MV-4-11 (cell line): ENCODE measurements at places on chromosomes 4 and X.
A peak's percentile ranks its signal among the peaks of the same experiment; 100 is the strongest.

- peak; percentile 92 for DNase-seq
Measured at GRCh38 chr4:74624351-74625151, 169.8 kb downstream of the BTC start.

GRCh38 chr4:183178201-183178600 is 79.1 kb downstream of the WWC2 start:
- DNase-seq = no peak

GRCh38 chrX:154714925-154715324 is 36.0 kb downstream of the GAB3 start:
- peak; percentile 35 for DNase-seq

- no peak for DNase-seq
Measured at GRCh38 chrX:15167826-15168225, 102.1 kb downstream of the ASB9 start.

GRCh38 chrX:119942831-119943184 is 743 bp downstream of the NKAP start:
- no peak for DNase-seq

- DNase-seq = no peak
Measured at GRCh38 chr4:52957835-52958631, 95.9 kb downstream of the RASL11B start.

- DNase-seq = no peak
Measured at GRCh38 chr4:124132161-124132560, 580.4 kb downstream of the ANKRD50 start.

DNA sequence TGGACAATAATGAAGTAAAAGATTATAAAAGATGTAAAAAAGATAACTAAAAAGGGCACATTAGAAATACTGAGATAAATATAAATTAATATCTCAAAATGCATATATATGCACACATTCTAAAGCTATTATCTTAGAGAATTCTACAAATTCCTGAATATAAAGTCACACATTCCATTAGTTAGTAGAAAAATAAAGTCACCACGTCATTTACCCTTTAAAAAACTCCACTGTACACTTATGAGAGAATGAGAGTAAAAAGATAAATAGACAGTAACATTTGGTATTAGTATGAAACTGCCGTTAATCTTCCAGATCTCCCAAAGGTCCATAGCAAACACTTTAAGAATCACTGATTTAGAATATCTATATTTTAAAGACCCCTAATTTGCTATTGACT is 67.2 kb upstream of the IL15 start:
- DNase-seq = no peak

DNA sequence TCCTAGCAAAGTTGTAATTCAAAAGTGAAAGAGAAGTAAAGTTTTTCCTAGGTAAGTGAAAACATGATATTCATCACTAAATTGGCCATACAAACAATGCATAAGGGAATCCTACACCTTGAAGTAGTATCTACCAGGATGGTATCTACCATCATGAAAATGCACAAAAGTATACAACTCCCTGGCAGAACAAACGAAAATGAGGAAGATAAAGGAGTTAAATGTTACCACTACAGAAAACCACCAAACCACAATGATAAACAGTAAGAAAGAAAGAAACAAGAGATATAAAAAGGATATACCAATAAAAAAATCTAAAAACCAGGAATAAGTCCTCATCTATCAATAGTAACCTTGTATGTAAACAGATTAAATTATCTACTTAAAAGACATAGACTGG is 26.9 kb downstream of the GK2 start:
- peak; percentile 9 for DNase-seq

DNA sequence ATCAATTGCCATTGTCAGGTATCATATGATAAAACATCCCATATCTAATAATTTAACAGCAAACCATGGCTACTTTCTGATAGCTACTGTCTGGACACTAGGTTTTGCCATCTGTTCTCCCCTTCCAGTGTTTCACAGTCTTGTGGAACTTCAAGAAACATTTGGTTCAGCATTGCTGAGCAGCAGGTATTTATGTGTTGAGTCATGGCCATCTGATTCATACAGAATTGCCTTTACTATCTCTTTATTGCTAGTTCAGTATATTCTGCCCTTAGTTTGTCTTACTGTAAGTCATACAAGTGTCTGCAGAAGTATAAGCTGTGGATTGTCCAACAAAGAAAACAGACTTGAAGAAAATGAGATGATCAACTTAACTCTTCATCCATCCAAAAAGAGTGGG is 7.0 kb downstream of the NPY5R start:
- DNase-seq = no peak

DNA sequence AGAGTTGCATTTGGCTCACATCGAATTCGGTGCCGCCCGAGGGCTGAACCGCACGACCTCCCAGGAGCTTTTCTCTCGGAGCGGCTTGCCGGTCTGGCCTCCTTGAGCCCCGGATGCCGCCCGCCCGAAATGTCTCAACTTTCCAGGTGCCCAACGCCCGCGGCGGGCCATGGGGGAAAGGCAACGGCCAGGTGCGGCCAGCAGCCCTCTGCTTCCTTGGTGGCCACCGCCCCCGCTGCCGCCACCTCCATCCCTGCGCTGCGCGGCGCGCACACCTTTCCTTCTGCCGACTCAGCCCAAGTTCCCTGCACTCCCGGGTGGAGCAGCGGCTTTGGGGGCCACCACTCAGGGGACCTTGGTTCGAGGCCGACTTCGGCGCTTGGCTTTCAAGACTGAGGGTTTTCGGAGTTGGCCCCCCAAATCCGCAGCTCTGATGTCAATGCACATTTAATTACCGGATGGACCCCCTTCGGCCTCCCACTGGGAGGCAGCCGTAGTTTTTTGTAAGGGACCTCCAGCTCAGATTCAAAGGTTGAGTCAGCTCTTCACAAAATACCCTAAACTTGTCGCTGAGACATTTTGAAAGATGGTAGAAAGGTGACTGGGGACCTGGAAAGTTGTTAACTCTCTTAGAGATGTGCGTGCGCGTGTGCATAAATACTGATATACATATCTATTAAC is 1.1 kb downstream of the AFF2 start:
- DNase-seq = no peak

DNA sequence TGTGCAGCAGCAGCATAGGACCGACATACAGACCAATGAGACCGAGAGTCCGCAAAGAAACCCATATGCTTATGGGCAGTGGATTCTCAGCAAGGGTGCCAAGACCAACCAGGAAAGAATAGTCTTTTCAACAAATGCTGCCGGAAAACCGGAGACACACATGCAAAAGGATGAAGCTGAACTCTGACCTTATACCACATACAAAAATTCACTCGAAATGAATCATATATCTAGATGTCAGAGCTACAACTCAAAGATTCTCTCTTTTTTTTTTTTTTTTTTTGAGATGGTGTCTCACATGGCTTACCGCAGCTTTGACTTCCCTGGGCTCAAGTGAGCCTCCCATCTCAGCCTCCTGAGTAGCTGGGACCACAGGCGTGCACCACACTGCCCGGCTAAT is 16.0 kb upstream of the MXD4 start:
- no peak for DNase-seq

GRCh38 chr4:68209003-68209402 is 36.5 kb downstream of the TMPRSS11B start:
- DNase-seq = no peak

- DNase-seq = no peak
Measured at GRCh38 chr4:1094336-1094690, 19.1 kb downstream of the RNF212 start.

DNA sequence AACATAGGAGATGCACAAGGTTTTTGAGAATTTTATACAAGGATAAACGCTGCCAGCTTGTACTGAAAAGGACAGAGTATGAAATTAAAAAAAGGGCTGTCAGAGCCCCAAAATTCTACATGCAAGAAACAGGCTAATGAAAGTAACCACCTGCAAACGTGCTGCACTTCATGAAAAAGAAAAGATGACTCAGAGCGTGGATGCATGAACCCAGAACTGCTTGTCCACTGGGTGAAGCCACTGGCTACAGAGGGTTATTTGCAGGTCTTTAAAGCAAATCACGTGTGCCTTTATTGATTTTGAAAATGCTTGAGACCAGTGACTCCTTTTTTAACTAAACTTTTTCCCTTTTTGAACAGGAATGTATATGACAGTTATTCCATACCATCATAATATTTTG is 25.3 kb upstream of the FRMD7 start:
- no peak for DNase-seq

DNA sequence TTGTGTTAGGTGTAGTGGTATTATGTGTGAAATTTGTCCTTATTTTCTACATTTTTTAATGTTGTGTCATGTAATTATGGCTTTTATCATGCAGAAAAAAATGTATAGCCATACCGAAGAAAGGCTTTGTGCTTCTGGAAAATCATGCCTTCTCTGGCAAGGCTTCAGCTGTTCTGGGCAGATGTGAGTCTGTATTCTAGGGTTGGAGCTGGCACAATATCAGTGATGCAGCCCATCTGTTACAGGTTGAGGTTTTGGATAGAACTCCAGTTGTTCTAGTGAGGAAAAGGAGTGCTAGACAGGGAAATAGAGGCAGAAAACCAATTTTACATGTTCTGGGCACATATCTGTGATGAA is 44.8 kb upstream of the PRSS12 start:
- no peak for DNase-seq

GRCh38 chrX:101759000-101759399 is 99.3 kb upstream of the ARMCX2 start:
- peak; percentile 4 for DNase-seq

- DNase-seq = peak; percentile 26
Measured at GRCh38 chr4:151700566-151701316, 60.1 kb downstream of the GATB start.

DNA sequence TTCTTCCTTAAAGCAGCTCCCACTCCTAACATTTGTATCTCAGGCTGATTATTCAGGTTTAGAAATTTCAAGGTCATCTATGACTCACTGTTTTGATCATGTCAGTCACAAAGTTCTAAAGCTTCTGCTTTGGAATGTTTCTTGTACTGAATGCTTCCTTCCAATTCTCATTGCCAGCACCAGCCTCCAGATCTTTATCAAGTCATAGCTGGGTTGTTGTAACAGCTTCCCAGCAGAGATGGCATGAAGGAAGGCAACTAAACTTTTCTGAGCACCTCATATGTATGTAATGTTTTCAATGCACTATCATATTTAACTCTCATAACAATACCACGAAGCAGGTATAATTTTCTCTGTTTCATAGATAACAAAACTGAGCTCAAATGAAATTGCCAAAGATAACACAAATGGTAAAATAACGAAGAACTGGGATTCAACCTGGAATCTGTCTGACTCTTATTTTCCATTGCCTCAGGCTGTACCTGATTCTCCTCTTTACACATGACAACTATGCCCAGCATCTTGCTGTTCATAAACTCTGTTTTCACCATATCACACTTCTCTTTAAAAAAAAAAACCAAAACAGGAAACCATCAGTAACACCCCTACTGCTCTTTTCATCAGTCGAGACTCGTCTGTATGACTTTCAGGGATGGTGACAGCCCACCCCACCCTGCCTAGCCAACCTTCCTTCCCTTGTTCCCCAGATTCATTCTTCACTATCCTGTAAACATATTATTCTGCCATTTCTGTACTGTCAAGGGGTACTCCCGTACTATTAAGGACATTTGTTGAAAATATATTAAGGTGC is 13.4 kb downstream of the TRPC3 start:
- no peak for DNase-seq

DNA sequence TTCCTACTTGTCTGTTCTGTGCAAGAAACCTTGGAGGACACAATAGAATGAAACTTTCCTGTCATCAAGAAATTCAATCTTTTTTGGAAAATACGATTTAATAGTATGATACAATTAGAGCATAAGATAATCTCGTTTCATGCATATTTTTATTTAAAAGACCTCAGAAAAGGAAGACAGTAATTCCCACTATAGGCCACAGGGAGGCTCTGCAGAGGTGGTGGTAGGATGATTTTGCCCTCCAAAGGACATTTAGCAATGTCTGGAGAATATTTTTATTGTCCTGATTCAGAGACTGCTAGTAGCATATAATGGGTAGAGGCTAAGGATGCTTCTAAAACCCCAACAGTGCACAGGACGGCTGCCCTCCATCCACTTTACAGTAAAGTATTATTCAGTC is 68.7 kb downstream of the PAK3 start:
- peak; percentile 1 for DNase-seq

- DNase-seq = no peak
Measured at GRCh38 chrX:17629519-17629918, 107.8 kb upstream of the SCML1 start.

GRCh38 chrX:38570396-38570795 is 9.1 kb downstream of the TSPAN7 start:
- no peak for DNase-seq

DNA sequence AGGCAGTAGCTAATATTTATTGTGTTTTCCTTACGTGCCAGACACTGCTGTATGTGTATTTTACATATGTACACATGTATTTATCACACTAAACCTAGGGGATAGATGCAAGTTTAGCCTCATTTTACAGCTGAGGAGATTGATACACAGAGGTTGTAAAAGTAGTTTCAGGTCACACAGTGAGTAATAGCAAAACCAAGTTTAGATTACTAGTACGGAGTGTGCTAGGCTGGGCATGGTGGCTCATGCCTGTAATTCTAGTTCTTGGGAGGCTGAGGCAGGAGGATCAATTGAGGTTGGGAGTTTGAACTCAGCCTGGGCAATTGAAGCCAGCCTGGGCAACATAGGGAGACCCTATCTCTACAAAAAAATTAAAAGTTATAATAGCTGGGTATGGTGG is 701.1 kb upstream of the ATOH1 start:
- DNase-seq = no peak

DNA sequence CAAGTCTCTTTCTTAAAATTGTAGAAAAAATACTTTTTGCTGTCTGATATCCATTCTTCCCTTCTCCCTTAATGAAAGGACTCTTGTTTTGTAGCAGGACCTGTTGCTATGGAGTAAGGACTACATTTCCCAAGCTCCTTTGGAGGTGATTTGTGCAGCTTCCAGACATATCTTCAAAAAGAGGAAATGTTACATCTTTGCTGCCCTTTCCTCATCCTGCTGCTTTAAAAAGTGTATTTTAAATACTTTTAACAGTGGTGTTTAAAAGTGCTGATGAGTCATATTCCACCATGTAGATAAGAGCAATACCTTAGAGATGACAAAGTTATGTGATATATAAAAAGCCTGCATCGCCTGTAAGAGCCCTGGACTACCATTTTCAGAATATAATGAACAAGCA is 98.7 kb downstream of the CFAP299 start:
- DNase-seq = peak; percentile 21

DNA sequence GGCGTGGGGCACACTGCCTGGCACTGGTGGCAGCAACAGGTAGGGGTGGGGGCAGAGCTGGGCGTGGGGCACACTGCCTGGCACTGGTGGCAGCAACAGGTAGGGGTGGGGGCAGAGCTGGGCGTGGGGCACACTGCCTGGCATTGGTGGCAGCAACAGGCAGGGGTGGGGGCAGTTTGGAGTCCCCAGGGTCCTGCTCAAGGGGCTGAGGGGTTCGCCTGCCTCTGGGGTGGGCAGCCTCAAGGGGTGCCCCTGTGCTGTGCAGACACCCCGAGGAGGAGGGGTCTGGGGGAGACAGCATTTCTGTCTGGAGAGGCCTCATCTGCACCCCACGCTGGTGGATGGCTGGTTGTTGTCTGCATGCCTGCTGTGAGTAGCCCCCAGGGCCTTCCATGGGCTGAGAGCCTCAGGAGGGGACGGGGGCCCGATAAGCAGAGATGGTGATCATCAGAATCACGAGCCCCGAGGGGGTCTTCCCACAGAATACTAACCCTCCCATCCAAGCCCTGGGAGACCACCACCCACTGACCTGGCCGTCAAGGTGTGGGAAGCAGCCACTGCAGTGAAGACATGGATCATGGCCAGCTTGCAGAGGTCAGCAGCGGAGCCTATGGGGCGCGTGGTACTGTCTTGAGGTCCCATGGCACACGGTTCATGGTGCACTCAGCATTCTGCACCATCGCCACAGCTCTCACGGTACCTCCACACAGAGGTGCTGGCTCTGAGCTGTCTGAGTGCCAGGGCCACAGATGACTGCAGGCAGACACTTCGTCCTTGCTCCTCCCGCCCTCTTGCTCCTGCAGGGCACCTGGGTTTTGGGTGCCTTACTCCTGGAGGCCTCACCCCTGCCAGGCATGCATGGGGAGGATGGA is 21.5 kb downstream of the NAT8L start:
- DNase-seq = no peak
